ENCODE measurements at places on chromosomes 3 and 15. TPM values are rescaled to one million over a fixed set of nuclear protein-coding genes. Genes with fewer than 3 reads are reported as not detected.

DNA sequence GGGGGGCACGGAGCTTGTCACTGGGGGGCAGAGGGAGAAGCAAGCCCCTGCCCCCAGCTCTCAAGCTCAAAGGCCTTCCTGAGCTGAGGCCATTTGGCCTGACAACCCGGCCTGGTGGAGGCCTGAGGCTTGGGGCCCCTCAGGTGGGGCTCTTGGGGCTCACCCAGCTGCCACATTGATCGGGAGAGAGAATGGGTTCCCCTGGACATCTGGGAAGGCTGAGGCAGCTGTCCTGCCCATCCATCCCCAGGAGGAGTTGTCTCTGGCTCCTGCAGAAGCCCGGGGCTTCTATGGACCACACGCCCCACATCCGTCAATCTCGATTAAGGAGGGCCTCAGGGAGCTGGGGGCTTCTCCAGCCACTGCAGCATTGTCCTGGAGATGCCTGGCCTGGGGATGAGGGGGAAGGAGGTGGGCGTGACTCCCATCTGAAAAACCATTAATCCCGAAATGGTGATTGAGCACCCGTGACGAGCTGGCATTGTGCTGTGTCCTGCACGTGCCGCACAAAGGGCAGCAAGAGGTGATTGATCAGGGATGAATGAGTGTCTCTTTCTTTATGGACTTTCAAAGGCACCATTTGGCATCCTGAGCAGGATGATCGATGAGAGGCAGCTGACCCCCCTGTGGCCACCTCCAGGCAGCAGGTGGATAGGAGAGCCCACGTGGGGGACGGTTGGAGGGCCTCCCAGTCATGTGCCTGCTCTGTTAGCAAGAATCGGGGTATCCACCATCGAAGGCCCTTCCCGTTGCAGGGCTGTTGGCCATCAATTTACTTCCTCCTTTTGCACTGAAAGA lies 17.2 kb upstream of the CRABP1 start:
- DNase-seq = no peak

NPAP1 gene
- total RNA-seq = 0.31 TPM

DNA sequence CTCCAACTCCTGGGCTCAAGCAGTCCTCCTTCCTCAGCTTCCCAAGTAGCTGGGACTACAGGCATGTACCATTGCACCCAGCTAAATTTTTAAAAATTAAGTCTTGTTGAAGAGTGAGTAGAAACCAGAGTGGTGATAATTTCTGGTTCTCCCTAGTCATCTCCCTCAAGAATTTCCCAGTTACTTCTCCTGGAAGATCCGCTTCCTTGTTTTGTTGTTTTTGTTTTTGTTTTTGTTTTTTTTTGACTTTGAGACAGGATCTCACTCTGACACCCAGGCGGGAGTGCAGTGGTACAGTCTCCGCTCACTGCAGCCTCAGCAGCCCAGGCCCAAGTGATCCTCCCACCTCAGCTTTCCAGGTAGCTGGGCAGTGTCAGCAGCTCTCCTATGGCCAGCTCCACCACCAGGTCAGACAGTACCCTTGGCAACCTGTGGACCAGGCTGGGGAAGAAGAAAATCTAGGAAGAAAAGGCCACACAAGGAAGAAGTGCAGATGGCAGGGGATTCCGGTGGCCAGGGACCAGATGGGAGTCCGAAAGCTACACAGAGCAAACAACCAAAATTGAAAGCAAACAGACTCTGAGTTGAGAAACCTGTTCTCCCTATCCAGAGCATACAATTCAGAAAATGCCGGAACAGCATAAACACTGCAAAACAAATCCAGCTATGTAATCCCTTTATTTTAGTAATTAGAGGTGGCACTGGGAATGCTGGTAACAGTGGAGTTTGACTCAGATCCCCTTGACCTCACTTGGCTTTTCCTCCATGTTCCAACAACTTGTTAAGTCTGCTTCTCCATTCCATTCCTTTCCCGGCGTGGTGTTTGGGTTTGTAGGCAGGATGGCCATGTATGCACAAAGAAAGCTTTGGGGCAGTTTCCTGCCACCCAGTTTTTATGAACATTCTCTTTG lies 266.6 kb upstream of the CTDSPL start:
- no peak for DNase-seq

SEMA3G gene
- 3.0 TPM for total RNA-seq

- DNase-seq = no peak
Observed at GRCh38 chr15:92143765-92144164, 249.9 kb upstream of the ST8SIA2 start.

SI gene
- not detected for total RNA-seq

DNA sequence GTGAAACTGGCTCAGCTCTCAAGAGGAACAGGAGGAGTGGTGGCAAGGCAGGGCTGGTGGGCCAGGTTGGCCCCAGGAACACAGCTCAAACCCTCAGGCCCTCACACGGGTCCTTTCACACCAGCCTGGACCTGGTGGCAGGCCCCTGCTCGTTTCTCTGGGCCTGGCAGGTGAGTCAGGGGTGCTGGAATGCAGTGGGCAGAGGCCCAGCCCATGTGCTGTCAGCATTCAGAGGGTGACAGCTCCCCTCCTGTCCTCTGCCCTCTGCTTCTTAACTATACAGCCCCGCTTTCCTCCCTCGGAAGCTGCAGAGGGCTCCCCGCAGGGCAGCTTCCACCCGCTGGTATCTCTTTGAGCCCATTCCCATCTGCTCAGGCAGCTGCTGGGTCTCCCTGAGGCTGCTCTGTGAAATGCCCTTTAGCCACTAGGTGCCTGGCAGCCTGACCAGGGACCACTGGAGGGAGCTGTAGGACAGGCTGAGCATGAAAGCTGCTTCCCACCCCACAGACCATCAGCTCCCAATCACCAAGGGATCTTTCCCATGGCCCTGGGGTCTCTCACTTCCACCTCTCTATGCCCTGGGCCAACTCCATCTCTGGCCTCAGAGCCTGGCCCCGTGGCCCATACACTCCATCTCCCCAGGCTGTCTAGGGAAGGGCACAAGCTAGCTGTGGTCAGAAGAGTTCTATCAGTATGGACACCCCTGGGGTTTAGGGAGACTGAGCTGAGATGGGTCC lies 24.8 kb downstream of the SHF start:
- peak; percentile 60 for DNase-seq

GRCh38 chr3:196585044-196585757 lies 16.7 kb downstream of the FBXO45 start:
- DNase-seq = no peak

- peak; percentile 62 for DNase-seq
Observed at GRCh38 chr3:132029182-132029902, 5.5 kb downstream of the CPNE4 start.

DNA sequence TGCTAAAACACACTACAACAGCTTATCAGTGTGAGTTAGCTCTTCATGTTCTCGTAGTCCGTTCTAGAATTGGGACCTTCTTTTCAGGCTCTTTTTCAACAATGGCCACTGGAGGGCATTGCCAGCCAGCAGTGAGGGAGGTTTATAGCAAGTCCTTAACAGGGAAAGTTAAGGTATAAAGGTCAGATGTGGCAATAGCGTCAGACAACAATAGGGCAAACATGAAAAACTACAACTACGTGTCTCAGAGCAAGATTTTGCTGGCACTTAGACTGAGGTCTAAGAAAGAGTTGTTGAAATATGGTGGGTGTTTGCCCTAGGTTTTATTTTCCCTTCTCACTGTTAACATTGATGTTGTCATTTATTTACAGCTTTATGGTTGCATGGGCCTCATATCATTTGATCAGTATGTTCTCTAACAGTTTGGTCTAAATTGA lies 161.4 kb downstream of the GMNC start:
- DNase-seq = no peak

DNA sequence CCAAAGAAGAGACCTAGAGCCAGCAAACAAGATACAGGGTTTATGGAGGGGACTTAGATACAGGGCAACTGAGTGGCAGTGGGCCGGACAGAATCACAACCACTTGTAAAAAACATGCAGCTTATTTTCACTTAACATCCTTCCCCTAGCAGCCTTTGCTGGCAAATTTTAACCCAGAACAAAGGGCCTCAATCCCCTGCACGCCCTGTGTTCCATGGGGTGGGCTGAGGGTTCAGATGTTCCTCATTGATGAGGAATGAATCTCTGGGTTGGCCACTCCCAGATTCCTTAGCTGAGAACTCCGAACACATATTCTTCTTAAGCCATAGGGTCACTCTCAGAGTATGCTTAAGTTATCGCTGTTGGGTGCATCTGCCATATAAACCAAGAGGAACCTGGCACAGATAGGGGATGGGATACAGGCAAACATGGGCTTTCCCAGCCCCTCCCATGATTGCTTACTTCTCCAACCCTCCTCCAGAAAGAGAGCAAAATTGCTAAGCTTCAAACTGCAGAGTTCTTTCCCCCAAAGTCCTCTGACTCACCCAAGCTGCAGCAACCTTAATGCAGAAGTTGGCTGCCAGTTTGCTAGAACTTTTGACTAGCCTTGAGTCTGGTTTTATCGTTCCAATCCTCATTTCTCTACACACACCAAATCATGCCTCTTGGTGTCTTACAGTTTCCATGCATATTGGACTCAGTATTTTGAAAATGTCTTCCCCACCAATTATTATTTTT lies 146.9 kb downstream of the CD47 start:
- DNase-seq = no peak

GRCh38 chr3:151726016-151726415 lies 7.7 kb upstream of the AADACL2 start:
- no peak for DNase-seq

IGDCC3 gene
- total RNA-seq = 7.6 TPM
